ENCODE measurements at places on chromosomes 3 and 15. TPM values are rescaled to one million over a fixed set of nuclear protein-coding genes. Genes with fewer than 3 reads are reported as not detected.

Gene PRR23E
- 0.10 TPM for total RNA-seq

Gene CCR8
- not detected for total RNA-seq

Gene HESX1
- total RNA-seq: 2.9 TPM

Gene GOLGA8T
- 0.54 TPM for total RNA-seq

Gene TGM4
- total RNA-seq: 0.49 TPM

GRCh38 chr3:170766823-170767575, 103.0 kb downstream of the RPL22L1 start:
- no peak for ATAC-seq

GRCh38 chr3:143529018-143529478, 319.2 kb downstream of the SLC9A9 start:
- no peak for ATAC-seq

DNA sequence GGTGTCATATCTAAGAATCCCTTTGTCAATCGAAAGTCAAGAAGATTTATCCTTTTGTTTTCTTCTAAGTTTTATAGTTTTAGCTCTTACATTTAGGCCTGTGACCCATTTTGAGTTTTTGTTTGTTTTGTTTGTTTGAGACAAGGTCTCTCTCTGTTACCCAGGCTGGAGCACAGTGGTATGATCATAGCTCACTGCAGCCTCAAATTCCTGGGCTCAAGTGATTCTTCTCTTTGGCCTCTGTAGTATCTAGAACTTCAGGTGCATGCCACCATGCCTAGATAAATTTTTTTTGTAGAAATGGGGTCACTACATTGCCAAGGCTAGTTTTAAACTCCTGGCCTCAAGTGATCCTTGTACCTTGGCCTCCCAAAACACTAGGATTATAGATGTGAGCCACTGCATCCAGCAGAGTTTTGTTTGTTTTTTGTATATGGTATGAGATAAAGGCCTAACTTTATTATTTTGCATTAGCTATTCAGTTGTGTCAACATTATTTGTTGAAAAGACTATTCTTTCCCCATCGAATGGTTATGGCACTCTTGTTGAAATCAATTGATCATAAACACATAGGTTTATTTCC, 5.8 kb upstream of the MYO5C start:
- no peak for ATAC-seq

- no peak for ATAC-seq
Observed at GRCh38 chr3:122055215-122055614, at the start of gene CD86. CD86 (plus strand) TSS chr3:122055362; CDS start chr3:122055490, 128 bp downstream.

All from motor neuron (in vitro differentiated cells).